ENCODE measurements at places on chromosomes 7 and 10. TPM values are rescaled to one million over a fixed set of nuclear protein-coding genes. Genes with fewer than 3 reads are reported as not detected.

- no peak for DNase-seq
These were observed 435.8 kb downstream of the DNAJB6 start for GRCh38 chr7:157772486-157773130.

DNA sequence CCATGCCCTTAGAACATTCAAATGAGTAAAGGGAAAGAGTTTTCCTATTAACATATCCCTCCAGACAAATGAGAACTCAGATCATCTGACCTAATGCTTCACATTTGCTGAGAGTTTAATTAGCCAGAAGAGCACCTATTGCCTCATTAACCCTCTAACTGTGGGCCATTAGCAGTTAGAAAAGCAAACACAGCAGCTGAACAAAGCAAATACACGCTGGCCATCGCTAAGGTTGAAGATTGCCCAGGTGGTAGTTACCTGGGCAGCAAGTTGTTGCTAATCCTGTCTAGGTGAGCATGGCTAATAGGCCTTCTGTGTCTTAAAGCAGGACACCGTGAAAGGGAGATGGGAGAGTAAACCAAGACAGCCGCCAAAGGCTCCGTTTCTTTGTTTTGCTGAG lies 49.9 kb upstream of the UCN3 start:
- no peak for DNase-seq

- DNase-seq = no peak
These were observed 253.9 kb downstream of the OTUD1 start for GRCh38 chr10:23692736-23693135.

Gene OR2A42
- not detected for total RNA-seq

GRCh38 chr10:96968682-96969423 lies 136.8 kb downstream of the LCOR start:
- DNase-seq = no peak

Gene MRLN
- not detected for total RNA-seq

Gene FAM25G
- not detected for total RNA-seq

GRCh38 chr10:133618851-133619250 lies 7.7 kb downstream of the FRG2B start:
- DNase-seq = no peak

GRCh38 chr7:132866144-132866531 lies 215.8 kb downstream of the CHCHD3 start:
- DNase-seq = no peak

Gene FOXP2
- total RNA-seq = 37.1 TPM

Gene MBLAC1
- total RNA-seq = 4.2 TPM

DNA sequence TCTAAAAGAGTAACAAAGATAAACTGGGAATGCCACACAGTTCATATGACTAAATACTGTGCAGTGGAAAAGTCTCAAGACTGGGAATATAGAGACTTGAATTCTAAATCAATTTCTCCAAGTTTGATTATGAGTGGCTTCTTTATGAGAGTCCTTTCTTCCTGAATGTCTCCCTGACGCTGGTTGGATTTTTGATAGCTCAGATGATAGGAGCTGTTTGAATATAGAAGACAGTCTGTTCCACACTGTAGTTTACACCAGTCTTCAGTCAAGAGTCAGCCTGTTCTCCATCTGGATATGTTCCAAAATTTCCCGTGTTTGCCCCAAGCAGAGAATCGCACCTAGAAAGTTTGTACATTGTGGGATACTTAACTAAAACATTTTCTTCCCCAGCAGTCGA lies 173.7 kb downstream of the LRMDA start:
- no peak for DNase-seq

- DNase-seq = no peak
These were observed 81.0 kb downstream of the KIAA1549 start for GRCh38 chr7:138900035-138900828.
